ENCODE measurements at places on chromosomes 6 and 20. TPM values are rescaled to one million over a fixed set of nuclear protein-coding genes. Genes with fewer than 3 reads are reported as not detected.

DNA sequence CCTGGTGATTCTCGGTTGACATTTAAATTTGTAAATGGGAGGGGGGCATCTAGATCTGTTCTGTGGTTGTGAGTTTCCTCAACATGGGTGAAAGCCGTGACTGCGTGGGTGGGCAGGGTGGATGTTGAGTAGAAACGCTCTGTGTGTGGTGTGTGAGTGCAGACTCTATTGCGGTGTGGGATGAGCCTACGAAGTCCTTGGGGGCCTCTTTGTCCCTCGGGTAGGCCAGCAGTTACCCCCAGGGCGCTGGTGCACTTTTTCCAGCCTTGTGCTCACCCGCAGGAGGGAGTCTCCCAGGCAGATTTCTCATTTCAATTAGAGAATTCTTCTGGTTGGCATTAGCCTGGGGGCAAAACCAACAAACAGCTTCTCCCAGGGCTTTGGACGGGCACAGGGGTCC lies 10.6 kb downstream of the TOX2 start:
- H3K36me3 ChIP-seq: no peaks in the 10 kb centered on the region
- peak overlapping the region; percentile 25 for H3K27ac ChIP-seq
- peak; percentile 51 for DNase-seq
- no peaks in the 10 kb centered on the region for H3K27me3 ChIP-seq
- H3K4me3 ChIP-seq: peak overlapping the region; percentile 3

GRCh38 chr20:15634102-15634501 lies 939.1 kb downstream of the KIF16B start:
- H3K4me1 ChIP-seq: no peaks in the 10 kb centered on the region
- H3K27me3 ChIP-seq: no peaks in the 10 kb centered on the region
- DNase-seq: no peak
- H3K4me3 ChIP-seq: no peak overlapping the region
- no peak overlapping the region for H3K27ac ChIP-seq
- H3K36me3 ChIP-seq: no peaks in the 10 kb centered on the region

GRCh38 chr20:35586751-35587425 lies 28.7 kb upstream of the SPAG4 start:
- no peaks in the 10 kb centered on the region for H3K4me1 ChIP-seq
- no peaks in the 10 kb centered on the region for H3K27me3 ChIP-seq
- no peaks in the 10 kb centered on the region for H3K36me3 ChIP-seq
- H3K27ac ChIP-seq: no peak overlapping the region

- no peaks in the 10 kb centered on the region for H3K36me3 ChIP-seq
- H3K27ac ChIP-seq: no peak overlapping the region
- DNase-seq: no peak
- no peak overlapping the region for H3K4me3 ChIP-seq
Measured at GRCh38 chr6:55812509-55812908, 62.9 kb downstream of the BMP5 start.

DNA sequence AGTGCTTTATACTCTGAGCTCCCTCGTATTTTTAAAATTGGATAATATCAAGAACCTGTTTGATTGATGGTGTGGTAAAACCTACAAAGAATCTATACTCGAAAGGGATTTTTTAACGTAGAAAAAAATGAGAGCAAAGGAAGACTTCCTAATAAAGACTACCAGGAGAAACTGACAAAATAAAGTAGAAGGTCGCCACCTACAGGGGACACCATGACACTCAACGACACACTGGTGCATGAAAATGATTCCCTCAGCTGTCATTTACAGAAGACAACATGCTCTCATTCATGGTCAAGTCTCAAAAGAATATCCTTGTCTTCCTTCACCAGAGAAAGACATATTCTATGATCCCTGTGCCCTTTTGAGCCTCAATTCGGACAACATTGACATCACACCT lies 10.1 kb upstream of the NHSL1 start:
- DNase-seq: peak; percentile 36
- H3K36me3 ChIP-seq: no peaks in the 10 kb centered on the region
- H3K4me1 ChIP-seq: peaks cover under 1% of the 10 kb centered on the region
- no peaks in the 10 kb centered on the region for H3K27me3 ChIP-seq
- H3K27ac ChIP-seq: no peak overlapping the region
- H3K4me3 ChIP-seq: no peak overlapping the region

DNA sequence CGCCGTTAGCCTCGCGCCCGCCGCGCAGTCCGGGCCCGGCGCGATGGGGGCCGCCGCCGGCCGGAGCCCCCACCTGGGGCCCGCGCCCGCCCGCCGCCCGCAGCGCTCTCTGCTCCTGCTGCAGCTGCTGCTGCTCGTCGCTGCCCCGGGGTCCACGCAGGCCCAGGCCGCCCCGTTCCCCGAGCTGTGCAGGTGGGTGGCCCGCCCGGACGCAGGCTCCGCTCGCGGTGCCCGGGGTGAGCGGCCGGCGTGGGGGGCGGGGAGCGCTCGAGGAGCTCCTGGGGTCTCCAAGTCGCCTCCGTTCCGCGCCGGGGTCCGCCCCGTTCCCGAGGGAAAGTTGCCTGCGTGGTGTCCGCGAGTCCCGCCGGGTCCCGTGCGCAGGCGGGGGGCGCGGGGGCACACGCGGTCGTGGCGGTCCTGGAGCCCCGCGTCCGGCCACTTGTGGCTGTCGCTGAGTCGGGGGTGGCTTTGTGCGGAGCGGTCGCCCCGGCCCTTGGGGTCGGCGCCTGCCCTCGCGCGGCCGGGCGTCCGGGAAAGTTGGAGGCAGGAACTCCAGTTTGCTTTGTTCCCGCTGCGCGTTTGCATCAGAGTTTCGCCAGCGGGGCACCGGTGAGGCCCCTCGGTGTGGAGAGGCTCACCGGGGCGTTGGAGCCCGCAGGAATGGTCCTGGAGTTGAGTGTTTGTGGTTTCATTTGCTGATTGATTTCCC lies 476 bp downstream of the IGF2R start:
- peak overlapping the region; percentile 82 for H3K27ac ChIP-seq
- no peak for DNase-seq
- H3K4me3 ChIP-seq: peak overlapping the region; percentile 63

GRCh38 chr20:47818996-47819609 lies 33.8 kb upstream of the SULF2 start:
- H3K27me3 ChIP-seq: no peaks in the 10 kb centered on the region
- no peak for DNase-seq
- H3K4me1 ChIP-seq: no peaks in the 10 kb centered on the region
- H3K4me3 ChIP-seq: no peak overlapping the region

Gene HLA-DQB1
- polyA plus RNA-seq: 1.2 TPM

Gene MLN
- polyA plus RNA-seq: not detected

Gene MCHR2
- polyA plus RNA-seq: not detected

Gene OOEP
- not detected for polyA plus RNA-seq

Gene CRISP2
- polyA plus RNA-seq: not detected
